ENCODE measurements at places on chromosomes 4 and X.

DNA sequence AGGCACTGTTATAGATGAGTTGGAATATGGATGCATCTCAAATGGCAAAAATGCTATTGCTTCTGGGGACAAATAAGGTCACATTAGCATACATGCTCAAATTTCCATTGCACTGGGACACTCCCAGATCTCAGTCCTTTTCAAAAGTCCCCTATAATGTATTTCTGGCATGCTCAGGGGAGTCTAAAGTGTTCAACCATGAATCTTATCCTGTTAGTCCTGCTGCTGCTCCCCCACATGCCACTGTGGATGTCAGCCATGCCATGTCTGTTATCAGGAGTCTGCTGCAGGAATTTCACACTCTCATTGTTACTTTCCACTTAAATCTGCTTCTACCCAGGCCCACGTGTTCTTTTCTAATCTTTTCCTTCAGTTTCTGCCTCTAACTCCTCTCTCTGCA lies 1000.6 kb downstream of the CCSER1 start:
- DNase-seq, result no peak

GRCh38 chrX:123222920-123223319 lies 38.8 kb downstream of the GRIA3 start:
- no peak for DNase-seq

- DNase-seq, result no peak
These were observed 73.3 kb upstream of the LRPAP1 start for GRCh38 chr4:3605491-3605890.

GRCh38 chrX:150897421-150898320 lies 797 bp downstream of the CD99L2 start:
- peak; percentile 56 for DNase-seq

DNA sequence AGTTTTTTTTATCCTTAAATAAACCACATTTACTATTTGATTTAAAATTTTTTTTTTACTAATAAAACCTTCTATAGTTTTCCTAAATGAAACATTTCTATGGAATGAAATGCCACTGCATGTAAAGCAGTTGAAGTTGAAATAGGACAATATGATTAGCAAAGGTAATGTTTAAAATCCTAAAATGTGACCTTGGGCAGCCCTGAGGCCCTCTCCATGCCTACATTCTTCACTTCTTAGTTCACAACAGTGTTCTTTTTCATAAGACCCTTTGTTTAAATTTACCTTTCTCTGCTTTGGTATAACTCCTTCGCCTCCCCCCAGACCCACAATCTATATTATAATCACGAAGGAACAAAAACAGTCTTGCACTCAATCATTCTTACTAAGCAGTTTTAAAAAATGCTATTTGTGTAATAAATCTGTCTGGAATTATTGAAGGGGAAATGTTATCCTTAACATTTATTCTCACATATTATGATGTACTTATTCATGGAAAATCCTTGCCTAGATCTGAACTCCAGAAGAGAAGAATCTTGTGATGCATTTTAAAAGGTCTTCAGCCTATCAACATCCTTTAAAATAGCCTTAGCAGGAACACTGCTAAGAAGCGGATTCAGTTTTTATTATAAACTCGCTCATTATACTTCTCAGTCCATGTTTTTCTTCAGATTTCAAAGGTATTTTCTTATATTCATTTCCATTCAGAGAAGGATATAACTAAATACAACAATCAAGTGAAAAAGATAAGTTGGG lies 124.6 kb upstream of the NAP1L5 start:
- no peak for DNase-seq

DNA sequence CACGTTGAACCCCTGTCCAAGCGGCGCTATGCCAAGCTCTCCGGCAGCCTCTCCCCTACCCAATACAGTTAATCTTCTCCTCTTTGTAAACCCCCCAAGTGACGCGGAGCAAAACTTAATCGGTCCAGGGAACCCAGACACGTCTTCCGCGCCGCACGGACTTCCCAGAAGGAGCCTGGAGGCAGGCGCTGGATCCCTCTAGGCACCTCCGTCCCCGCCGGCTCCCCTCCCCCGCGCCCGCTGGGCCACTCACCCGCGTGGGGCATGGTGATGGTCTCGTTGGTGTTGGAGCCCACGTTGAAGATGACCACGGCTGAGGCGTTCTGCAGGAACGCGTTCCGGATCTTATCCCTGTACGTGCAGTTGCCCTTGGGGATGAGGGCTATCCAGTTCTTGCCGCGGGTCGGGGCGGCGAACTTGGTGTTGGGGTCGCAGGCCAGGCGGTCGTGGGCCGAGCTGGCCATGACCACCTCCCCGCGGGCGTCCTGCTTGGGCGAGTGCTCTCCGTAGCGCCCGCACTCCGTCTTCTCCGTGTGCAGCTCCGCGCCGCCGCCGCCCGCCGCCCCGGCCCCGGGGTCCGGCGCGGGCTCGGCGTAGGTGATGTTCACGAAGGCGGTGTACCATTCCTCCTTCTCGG lies 1.1 kb downstream of the RNF150 start:
- DNase-seq, result no peak

- no peak for DNase-seq
These were observed 309.8 kb downstream of the LDB2 start for GRCh38 chr4:16588651-16589050.

DNA sequence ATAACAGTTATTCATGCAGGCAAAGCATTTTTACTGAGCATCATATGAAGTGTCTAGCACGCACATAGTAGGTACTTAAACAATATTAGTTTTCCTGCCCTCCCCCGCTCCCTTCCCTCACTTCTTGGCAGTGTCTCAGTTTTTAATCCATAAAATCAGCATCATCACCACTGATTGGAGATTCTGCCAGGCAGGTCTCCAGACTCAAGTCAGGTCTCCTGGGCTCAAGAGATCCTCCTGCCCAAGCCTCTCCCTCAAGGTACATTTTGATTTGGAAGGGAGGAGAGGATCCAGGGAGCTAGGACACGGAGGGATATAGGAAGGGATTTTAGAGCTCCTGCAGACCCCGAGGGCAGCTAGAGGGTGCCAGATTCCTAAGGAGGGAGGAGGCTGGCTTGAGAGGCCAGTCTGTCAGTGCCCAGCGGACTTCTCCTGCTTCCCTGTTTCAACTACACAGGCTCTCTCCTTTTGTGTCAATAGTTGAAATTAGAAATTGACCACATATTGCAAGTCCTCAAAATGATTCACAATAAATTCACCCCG lies 4.4 kb upstream of the FAT1 start:
- DNase-seq, result no peak

- no peak for DNase-seq
These were observed 200.2 kb downstream of the HS3ST1 start for GRCh38 chr4:11228530-11228929.

GRCh38 chrX:140132937-140133336 lies 167.6 kb upstream of the CXorf66 start:
- no peak for DNase-seq

DNA sequence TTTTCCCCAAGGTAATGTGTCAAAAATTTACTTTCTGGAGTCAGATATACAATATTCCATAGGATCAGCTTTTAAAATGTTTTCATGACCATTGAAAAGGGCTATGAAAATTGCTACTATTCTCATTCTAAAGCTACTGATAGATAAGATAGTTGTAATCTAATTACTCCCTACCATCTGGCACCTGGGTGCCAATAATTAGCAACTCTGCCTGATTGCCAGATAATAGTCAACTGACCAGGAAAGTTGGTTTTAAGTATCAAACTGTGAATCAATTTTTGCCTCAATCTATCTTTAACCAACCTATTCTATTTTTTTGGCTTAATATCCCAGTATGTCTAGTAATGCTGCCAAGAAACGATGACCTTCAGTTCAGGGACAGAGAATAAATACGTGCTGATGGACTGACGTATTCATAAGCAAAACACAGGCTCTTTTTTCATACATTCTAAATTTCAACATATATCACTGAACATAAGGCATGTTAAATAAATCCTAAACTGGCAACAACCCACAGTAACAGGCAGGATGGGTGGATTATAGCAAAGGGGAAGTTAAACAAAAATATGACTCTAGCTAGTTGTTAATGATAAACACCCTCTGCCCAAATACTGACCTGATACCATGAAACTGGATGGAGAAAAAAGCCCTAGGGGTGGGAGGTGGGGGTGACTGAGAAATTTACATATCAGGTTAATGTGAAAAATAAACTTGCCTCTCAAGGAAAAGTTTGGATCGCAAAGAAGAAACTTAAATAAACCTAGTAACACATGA lies 18.2 kb downstream of the SH3RF1 start:
- DNase-seq, result no peak

DNA sequence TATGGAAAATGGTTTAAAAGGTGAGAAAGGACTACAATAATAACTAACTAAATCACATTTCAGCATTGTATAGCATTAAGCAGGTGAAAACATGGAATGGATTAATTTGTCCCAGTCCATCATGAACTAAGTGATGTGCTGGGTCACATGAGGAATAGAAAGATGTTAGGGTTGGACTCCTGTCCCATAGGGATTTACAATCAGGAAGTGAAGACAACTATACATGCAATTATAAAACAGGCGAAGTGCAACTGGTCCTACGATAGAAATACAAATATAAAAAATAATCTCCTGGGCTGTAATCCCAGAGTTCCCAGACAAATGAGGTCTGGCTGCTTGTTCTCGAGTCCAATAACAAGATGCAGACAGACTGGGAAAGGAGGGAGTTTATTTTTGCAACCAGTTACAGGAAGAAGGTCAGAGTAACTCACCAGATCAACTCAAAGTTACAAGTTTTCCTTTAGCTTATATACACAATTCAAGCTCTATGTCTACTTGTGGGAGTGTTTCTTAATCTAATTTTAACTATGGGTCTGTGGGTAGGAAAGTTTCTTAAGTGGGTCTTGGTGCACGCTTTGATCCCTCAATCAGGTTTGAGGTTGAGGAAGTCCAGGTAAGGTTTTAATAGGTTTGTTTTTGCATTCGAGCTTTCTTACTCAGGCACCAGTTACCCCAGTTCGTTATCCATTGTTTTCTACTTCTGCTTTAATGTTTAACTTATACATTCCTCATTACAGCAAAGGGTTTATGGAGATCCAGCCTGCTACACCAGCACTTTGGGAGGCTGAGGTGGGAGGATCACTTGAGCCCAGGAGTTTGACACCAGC lies 50.1 kb downstream of the IGFBP7 start:
- no peak for DNase-seq

DNA sequence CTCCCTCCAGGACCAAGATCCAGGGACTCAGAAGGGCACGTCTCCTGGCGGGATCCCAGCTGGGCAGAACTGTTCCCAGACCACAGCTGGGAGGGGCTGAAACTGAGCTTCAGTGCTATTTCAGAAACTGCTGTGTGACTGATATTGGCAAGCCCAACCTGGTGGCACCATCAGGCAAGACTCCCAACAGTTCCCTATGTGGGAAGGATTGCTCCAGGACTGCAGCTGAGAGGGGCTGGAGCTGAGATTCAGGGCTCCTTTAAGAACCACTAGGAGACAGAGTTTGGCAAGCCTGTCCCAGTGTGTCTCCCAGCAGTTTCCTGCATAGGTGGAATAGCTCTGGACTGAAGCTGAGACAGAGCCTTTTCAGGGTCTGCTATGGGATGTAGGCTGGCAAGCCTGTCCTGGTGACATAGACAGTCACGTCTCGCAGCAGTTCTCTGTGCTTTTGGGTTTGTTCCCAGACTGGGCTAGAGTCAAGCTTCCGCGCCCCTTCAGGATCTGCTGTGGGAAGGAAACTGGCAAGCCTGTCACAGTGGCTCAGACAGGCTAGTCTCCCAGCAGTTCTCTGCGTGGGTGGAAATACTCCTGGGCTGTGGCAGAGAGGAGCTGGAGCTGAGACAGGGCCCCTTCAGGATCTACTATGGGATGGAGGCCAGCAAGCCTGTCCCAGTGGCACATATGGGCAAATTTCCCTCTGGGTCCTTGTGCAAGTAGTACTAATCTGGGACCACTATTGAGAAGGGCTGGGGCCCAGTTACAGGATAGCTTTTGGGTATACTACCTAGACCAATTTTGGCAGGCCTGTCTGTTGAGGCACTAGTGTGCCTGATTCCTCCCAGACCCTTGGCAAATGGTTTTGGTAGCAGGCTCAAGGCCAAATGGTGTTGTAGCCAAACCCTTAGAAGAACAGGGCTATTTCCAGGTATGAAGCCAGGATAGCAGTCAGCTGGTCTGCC lies 20.2 kb upstream of the MED14 start:
- no peak for DNase-seq

DNA sequence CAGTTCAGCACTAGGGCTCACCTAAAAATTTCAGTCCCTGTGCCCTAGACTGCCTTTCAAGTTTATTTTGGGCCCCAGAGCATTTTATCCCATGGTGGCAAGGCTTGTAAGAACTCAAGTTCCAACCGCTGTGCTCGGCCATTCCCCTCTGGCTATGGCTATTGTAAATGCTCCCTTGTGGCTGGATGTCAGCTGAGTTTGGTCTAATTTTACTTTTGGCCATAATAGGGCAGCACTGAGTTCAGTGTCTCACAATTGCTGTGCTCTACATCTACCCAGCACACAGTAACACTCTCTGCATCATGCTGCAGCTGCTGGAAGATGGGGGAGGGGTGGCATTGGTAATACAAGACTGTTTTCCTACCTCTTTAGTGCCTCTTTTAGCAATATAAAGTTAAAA lies 210.8 kb upstream of the IRS4 start:
- no peak for DNase-seq

GRCh38 chr4:87506974-87507701 lies 22.0 kb downstream of the SPARCL1 start:
- no peak for DNase-seq

GRCh38 chrX:112164420-112164819 lies 81.8 kb upstream of the TRPC5 start:
- no peak for DNase-seq

DNA sequence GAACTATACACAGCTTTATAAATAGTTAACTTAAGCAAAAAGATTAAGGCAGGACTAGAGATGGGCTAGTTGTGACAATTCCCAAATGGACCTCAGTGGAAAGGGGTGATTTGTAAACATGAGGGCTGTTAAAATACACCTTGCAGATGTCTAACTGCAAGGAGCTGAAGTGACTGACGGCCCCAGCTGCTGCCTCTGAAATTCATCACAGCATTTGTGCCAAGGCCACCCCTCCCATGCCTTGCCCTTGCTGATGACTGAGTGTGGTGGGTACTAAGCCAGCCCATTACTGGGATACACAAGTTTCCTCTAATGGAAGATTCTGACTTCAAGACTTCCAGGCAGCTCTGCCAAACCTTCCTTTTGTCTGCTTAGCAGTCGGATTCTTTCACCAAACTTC lies 23.7 kb upstream of the EGFL6 start:
- DNase-seq, result no peak

DNA sequence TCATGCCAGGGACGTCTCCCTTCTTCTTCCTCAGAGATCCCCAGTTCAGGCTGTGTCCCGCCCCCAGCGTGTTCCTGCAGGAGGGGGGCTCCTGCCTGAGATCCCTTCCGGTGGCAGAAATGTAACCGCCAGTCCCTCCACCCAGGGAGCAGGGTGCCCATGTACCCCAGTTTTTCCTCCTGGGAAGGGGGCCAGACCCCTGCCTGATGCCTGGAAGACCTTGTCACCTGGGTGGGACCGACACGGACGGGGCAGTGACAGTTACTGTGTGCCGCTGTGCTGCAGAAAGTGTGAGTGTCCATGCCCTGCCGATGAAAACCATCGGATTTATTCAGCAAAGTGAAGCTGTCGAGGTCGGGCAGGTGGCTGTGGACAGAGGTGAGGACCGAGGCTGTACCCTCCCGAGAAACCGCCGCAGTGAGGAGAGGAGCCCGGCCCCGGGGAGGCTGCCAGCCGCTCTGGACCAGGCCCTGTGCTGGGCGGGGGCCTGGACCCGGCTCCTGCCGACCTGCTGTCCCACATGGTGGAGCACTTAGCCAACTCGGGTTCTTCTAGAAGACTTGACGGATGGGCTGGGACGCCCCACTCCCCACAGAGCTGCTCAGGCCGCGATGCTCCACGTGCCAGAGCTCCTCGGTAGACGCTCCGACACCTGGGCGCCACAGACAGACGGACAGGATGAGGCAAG lies 36.7 kb upstream of the HMX1 start:
- DNase-seq, result no peak

All from MM.1S (cell line).